ENCODE measurements at places on chromosomes 5 and 9.

DNA sequence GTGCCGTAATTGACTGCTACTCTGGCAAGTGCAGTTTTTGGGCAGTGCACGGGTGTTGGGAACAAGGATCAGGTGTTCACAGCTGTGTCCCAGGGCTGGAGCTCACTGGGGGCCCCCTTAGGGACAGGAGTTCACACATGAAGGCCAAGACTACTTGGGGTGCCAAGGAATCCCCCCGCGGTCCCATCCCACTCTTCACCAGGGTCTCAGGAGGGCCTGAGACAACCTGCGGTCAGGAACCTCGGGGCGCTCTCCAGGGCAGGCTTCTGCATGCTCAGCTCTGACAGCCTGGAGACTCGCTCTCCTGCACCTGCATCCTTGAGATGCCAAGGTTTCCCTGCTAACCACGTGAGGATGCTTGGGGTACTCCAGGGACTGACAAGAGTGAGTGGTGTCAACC, 2.3 kb upstream of the MAN1B1 start:
- DNase-seq, result no peak

DNA sequence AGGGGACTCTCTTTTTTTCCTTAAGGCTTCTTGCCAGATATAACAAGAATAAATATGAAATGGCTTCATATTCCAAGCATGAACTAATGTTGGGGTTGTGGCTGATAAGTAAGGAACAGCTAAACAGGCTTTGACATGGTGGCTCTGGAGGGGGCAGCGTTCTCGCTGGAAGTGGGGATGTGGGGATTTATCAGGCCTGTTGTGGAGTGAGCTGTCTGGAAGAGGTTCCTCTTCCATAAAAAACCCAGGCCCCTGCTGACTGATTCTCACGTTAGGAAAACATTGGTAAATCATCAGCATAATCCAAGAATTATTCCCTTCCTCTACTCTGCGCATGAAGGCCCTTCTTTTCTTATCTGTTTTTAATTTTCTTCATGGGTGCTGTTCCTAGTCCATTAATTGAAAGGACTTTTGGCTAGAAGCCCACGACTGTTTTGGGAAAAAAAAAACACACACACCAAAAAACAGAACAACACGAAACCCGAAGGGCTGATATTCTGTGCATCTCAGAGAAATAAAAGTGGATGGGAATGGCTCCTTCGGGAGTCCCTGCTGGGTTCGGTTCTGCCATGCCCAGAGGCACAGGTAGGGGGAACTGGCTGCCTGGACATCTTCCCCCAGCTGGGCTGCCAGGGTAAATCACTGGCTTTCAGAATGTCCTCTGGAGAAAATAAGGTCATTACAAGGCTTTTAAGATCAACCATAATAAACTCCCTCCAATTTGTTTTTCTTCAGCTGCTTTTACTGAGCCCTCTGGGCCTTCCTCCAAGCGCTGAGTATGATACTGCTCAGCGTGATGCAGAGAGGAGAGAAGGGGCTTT, 297.0 kb downstream of the SLIT3 start:
- no peak for DNase-seq

GRCh38 chr9:95028853-95029219, 288.7 kb downstream of the FANCC start:
- no peak for DNase-seq

- DNase-seq, result no peak
These were observed 90.9 kb downstream of the ITGA1 start for GRCh38 chr5:52878656-52879055.

DNA sequence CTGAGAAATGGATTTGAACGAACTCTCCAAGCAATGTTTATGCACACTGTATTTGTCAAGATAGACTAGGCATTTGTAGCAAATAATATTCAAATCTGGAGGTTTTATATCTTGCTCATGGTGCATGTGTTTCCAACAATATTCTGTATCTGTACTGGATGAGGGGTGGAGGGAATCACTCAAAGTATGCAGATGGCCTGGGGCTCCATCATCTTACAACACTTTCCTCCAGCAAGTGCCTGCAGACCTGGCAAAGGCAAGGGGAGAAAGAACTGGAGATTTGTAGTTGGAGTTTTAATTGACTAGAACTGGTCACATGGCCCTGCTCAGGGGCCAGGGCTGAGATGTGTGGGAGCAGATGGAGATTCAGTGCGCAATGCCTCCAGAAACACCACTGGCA, 309.0 kb downstream of the PLK2 start:
- no peak for DNase-seq

GRCh38 chr5:89110916-89111646, 228.1 kb upstream of the MEF2C start:
- DNase-seq, result no peak

DNA sequence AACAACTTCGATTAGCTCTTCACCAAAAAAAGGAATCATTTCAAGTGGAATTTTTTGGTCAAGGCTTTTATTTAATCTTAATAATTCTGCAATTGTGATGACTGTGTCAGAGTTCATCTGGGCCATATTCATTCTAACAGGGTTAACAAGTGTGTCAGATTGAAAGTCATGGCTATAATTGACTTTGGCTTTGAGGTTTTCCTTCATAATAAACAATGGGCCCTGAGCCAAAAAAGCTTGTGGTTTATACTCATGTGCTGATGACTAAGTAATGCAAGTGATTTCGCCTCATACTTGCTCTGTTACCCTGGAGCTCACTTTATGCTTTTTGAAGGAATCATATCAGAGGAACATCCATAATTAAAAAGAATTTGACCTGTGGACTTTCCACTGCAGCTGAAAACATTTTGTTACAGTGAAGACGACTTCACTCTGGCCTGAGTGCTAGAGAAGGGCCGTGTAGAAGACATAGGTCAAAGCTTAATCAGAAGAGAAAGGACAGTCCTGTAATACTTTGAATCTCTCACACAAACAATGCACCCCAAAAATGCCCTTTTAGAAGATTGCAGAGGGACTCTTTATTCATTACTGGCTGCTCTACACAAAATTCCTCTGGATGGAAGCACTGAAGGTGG, 101.7 kb downstream of the GDNF start:
- no peak for DNase-seq

DNA sequence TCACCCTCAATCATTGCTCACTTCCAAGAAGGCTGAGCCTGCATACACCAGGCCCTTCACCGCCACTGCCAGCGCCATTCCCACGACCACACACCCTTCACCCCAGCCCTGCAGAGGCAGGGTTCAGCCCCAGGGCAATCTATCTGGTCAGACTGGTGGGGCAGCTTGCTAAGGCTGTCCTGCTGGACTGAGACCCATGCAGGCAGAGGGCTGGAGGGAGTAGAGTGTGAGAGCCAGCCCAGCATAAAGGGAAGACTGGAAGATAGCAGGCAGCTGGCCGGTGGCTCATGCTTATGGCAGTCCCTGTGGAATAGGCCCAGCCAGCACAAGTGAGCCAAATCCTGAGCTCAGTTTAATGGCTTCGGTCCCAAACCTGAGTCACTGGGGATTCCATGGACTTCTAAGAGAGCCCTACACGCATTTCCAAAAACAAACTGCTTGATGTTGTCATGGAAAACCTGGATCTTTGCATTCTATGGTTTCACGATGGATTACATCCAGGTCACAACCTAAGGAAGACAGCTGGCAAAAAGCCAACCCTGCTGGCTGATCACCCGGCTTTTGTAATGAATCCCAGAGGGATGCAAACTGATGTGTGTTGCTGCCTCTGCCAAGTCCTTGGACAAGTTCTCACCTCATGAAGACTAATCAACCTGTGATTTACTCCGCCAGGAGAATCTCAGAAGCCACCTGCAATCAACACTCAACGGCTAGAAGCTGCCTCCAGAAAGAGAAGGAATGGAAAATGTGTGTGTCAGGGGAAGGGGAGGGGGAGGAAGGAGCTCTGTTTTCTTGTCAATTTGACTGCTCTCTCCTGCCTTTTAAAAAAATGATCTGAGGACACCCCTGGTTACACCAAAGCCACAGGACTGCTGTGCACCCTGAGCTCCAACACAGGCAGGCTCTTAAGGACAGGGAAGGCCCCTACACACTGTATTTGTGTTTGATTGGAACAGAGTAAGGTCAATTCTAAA, 143.6 kb downstream of the LHFPL2 start:
- DNase-seq, result no peak

GRCh38 chr5:171010086-171010485, 148.3 kb downstream of the RANBP17 start:
- no peak for DNase-seq

GRCh38 chr9:35102769-35103659, at the start of gene STOML2:
STOML2 (minus strand) TSS chr9:35103131; CDS start chr9:35103094, 37 bp downstream.
- DNase-seq, result peak; percentile 85

- DNase-seq, result no peak
These were observed 307.2 kb downstream of the HTR1A start for GRCh38 chr5:63655043-63655442.

DNA sequence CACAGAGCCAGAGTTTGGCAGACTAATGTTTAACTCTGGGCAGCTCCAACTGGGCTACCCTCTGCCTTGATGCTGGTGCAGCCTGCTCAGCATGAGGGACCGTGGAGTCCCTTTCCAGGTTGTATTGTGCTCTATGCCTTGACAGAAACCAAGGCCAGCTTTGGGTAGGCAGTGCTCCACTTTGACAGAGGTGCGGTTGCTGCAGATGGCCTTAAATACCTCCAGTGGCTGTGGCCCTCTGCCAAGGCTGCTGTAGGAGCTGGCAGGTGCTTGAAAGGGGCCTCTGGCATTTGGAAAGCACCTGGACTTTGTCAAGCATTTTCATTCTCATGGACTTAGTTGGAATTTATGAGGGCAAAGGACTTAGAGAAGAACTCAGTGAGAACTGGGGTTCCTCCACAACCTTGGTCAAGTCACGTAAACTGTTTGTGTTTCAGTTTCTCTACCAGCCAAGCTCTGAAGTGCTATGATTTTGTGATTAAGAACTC, 249.7 kb upstream of the ZNF462 start:
- DNase-seq, result no peak

- no peak for DNase-seq
These were observed 151.8 kb upstream of the ADRA1B start for GRCh38 chr5:159764283-159765134.

GRCh38 chr9:127735530-127736185, 564 bp upstream of the TOR2A start:
- DNase-seq, result no peak

DNA sequence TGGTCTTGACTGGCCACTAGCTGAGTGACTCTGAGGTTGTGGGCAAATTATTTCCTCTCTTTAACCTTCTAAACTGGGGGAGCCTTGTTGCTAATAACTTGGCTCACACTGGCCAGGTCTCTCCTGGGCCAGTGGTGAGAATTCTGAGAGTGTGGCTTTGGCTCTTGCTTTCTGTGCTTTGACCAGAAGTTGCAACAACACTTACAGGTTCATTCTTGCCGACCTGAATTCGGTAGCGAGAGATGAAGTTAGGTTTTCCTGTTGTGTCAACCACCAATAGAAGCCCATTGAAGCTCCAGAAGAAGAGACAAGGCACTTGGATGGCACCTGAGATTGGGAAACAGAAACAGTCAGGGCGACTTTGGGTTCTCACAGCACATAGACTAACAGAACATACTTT, 19.8 kb downstream of the FAXDC2 start:
- DNase-seq, result no peak

- DNase-seq, result no peak
These were observed 17.9 kb downstream of the TLN1 start for GRCh38 chr9:35714123-35714522.

DNA sequence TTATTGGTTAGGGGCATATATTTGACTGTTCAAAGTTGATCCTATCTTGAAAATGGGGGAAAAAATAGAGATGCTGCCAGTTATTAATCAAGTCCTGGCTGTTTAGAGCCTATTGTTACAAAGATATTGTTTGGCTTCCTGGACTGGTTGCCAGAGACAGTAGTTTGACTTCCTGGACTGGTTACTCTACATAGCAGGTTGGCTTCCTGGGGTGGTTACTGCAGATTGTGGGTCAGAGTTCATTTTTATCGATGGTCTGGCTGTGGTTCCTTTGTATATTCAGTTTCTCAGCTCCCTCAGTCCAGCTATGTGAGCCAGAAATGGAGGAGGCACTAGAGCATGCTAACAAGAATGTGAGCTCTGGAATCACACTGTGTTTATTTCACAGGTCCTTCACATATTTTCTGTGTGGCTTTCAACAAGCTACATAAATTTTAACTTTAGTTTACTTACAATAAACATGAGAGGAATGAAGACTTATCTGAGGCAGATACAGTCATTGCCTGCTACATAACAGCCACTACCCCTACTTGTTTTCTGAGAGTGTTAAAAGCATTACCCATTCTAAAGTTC, 137.6 kb downstream of the TRPM3 start:
- no peak for DNase-seq

GRCh38 chr9:17962747-17963146, 383.9 kb downstream of the SH3GL2 start:
- no peak for DNase-seq

GRCh38 chr5:96243862-96244261, 189.2 kb downstream of the PCSK1 start:
- no peak for DNase-seq

DNA sequence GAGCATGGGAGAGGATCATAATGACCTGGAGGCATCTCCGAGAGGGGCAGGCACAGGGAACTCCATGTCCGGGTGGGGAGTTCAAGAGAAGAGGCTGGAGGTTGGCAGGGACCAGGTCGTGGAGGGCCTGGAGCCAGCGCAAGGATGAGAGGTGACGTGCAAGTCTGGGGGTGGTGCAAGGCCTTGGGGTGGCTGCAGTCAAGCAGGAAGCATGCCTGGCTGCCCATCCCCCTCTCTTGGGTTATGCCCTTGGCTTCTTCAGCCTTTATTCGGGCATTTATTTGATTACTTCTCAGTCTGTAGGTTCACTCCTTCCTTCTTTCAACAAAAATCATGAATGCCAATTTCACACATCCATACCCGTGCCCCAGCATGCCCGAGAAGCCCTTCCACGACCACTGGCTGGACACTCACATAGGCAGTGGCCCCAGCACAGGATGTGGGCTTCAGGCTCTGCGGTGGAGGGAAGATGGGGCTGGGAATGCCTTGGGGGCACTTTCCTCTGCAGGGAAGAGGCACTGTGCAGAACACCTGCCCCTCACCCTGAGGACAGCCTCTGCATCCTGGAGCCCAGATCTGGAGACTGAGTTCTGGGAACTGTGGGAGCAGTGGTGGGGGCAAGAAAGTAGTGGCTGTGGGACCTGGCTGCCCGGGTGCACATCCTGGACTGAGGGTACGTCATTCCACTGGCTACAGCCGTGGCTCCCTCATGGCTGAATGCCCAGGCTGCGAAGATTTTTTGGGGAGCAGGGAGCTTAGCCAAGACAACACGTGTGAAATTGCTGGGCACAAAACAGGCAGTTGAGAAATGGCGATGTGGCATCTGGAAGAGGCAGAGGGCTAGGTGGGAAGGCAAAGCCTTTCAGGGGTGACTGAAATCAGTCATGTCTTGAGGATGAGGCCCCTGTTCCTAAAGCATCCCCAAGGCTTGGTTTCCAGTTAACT, 38.6 kb downstream of the CRB2 start:
- no peak for DNase-seq

- no peak for DNase-seq
These were observed 87.7 kb downstream of the RAB3C start for GRCh38 chr5:58670582-58670981.

GRCh38 chr5:147454996-147455677, 54.7 kb downstream of the DPYSL3 start:
- no peak for DNase-seq

DNA sequence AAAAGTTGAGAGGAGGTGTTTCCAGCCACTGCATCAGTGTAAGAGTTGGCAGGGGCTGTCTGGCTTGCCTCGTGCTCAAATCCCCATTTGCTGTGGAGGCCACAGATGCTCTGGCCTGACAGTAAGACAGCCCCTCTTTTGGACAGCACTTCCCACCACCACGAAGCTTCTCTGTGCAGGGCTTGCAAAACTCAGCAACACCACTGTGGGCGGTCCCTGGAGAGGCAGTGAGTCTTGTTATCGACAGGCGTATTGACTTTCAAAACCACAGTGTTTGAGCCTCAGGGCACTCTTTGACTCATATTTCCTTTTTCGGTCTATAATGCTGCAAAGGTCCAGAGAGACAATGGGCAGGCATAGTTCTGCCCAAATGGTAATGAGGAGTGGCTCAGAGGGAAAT, 539.5 kb downstream of the EBF1 start:
- no peak for DNase-seq

Measured in stimulated activated CD8-positive, alpha-beta memory T cell treated with anti-CD3 and anti-CD28 coated beads, Interleukin-15, amount 100 ng/mL, for 48 hours (primary cell).